ENCODE measurements at places on chromosomes 2 and 18.

GRCh38 chr2:43319541-43319940, 93.1 kb upstream of the ZFP36L2 start:
- DNase-seq, result no peak

DNA sequence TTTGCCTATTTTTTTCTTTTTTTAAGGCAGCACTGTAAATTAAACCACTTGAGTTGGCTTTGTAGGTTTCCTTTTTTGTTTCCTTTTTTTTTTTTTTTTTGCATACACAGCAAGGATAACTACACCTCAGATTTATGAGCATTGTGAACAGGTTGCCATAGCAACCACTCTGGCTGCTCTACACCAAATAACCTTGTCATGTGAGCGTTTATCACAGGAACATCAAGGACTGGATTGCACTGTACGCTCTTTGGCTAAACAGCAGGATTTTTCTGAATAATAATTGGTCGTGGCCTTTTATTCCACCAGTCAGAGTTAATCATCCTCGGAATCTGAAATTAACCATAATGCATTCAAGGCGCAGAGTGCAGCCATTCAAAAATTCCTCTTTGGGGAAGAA, 199.1 kb upstream of the SLC14A2 start:
- DNase-seq, result peak; percentile 88

DNA sequence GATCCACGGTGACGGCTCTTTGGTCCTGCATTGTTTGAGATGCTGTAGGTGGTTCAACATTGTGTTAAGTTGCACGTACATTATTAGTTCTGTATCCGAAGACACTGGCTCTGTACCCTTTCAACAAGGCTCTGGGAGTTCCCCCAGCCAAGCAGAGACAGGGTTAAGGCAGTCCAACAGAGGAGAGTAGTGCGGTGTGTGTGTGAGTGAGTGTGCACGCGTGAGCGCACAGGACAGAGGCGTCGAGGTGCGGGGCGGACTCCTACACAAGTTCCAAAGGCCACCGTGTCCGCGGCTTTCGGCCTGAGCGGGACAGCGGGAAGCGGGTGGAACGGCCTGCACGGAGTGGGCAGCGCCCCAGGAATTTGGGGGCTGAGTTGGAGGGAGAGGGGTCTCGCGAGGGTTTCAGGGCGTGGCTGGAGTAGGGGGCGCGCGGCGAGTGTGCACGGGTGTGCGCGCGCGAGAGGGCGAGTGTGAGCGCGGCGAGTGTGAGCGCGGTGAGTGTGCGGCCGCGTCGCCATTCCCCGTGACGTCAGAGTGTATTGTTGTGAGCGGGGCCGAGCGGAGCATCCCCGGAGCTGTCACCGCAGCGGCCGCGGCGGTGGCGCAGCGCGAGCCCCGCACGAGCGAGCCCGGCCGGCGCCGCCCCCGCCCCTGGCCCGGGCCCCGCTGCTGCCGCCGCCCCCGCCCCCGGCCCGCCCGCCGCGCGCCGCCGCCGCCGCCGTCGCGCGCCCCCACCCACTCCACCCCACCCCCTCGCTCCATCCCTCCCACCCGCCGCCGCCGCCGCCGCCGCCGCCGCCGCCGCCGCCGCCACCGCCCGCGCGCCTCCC, at the start of gene ASXL3:
Gene ASXL3, plus strand, starts transcription at position 535 of the 833 bp plus-strand sequence. CDS start 413 bp downstream, outside the sequence.
- peak; percentile 69 for DNase-seq

GRCh38 chr2:207288628-207289027, 122.9 kb upstream of the KLF7 start:
- DNase-seq, result no peak

DNA sequence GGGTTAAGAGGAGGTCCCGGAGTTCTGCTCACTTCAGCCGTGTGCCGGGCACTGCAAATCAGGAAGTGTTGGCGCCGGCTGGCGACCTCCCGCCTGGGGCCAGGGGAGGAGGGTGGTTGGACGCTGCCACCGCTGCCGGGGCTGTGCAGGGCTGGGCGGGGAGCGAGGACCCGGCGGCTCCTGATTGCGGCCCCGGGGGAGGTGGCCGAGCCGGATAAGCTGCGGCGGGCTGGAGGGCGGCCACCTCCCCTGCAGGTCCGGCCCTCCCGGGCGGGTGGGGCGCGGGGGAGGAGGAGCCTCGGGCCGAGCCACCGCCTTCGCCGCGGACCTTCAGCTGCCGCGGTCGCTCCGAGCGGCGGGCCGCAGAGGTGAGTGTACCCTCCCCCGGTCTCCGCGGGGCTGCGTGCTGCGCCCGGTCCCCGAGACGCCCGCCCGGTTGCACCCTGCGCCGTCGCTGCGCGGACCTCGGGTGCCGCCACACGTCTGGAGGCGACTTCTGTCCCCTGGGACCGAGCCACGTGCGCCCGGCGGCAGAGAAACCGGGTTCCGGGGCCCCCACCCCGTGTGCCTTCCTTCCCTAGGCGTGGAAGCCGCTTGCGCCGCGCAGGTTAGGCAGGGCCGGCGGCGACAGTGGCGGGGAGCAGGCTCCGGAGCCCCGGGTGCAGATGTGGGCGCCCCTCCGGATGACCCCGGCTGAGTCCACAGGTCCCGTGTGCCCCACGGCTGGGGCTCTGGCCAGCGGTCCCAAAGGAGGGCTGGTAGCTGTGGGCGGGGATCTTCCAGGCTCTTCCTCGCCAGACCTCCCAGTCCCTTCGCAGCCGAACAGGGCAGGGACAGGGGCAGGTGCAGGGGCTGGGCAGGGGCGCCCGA, at the start of gene STEAP3:
Gene STEAP3, plus strand, starts transcription at position 314 of the 870 bp plus-strand sequence. CDS start 7,179 bp downstream, outside the sequence.
- DNase-seq, result peak; percentile 72

- DNase-seq, result peak; percentile 18
These were observed 347.6 kb downstream of the CTNNA2 start for GRCh38 chr2:79860228-79861058.

DNA sequence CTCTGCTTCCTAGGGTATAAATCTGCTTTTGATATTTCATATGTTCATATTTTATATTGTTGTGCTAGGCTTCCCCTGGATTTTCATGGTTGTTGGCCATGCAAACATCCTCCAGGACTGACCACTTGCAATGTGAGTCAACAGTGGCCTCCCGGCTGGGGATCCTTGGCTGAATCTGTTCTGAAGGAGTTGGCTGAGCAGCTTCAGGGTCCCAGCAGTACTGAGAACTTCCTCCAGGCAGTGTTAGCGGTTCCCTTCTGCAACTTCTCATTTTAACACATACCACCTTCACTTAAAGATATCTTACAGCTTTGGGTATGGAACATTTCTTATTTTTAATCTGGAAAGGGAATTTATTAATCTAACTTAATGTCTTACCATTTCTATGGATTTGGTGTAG, 122.1 kb downstream of the DTNB start:
- DNase-seq, result no peak

DNA sequence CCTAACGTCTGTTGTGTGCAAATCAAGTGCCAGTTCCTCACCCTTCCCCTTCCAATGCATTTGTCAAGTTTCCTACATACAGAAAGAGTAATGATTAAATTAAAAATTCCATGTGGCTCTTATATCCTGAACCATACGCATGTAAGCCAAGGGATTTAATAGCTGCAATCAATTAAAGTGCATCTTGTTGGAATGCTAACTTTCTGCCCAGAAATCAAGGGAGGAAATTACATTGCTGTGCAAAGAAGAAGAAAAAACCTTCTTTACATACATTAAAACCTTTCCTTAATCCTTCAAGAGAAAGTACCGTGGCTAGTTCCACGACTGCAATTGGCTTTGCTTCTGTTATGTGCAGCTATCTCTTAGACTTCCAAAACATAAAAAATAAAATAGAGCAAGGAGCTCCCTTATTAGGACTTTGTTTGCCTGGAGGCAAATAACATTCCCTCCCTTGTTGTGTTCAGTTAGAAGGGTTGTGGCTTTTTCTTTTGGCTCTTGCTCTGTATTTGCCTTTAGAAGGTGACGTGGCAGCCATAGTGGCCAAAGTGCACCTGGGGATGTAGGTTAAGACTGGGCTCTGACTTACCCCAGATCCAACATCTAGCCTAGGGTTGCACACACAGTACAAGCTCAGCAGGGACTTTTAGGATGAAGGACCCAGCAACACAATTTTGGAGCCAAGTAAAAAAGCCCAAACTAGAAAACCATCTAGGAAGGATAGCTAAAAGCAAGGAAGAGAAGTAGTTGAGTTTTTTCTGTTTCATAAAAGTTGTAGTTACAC, 158.3 kb downstream of the ANTXR1 start:
- no peak for DNase-seq

DNA sequence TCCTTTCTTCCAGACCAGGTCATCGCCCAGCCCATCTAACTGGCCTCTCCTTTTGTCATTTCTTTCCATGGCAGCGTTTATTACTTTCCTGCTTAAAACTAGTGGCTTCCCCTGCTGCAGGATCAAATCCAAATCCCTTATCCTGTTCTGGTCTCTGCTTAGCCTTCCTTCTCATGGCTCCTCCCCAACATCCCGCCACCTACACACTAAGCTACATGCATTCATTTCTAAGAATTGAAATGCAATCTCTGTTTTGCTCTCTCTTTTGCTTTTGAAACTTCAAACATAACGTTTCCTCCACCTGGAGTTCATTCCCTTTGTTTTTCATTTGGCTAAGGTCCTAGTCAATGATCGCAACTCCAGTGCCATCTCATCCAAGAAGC, 18.0 kb upstream of the DPP4 start:
- no peak for DNase-seq

DNA sequence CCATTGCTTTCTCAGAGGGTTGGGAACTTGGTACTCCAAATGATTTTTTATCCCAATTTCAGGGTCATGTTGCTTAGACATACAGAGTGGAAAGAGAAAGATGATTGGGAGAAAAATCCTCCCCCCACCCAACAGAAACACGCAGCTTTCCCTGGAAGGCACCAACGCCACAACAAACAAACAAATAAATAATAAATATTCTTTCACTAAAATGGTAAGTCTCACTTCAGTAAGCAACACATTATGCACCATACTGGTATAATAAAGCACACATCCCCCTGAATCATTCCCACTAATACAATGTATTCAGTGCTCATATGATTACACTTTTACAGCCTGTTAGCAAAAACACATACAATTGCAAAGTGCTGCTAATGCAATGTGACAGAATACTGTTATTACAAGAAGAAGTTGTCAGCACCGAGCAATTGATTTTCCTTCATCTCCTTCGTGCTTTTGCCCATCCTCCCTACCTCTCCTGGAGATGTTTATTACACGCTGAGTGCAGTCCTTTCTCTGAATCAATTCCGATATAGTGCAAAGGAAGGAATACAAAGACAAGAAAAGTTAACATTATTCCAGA, 359.9 kb downstream of the TXNL1 start:
- no peak for DNase-seq

- no peak for DNase-seq
These were observed 35.0 kb upstream of the PTH2R start for GRCh38 chr2:208371634-208371935.

GRCh38 chr2:166239548-166239947, 111.7 kb upstream of the SCN1A start:
- DNase-seq, result no peak

DNA sequence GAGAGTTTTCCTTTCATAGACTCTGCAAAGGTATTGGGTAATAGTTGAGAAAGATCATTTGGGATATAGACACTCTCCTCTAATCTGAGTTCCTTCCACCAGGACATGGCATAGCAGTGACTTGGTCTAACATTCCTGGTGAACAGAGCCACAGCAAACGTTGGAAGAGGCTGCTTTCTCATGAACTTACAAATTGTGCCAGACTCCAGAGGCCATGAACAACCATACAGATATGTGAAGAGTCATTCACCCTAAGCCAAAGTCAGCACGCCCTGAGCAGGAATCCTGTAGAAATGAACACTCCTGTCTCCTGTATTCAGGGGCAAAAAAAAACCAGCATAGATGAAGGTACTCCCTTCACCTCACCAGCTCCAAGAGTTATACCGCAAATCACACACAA, 152.8 kb downstream of the TMEM18 start:
- no peak for DNase-seq

DNA sequence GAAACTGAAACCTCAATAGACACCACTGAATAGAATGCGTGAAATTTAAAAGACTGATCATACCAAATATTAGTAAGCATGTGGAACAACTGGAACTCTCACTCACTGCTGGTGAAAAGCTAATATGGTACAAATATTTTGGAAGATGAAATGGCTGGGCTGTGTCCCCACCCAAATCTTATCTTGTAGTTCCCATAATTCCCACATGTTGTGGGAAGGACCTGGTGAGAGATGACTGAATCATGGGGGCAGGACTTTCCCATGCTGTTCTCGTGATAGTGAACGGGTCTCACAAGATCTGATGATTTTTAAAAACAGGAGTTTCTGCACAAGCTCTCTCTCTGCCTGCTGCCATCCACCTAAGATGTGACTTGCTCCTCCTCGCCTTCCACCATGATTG, 32.0 kb upstream of the MYCN start:
- DNase-seq, result no peak

GRCh38 chr2:133158024-133158423, 410.2 kb downstream of the NCKAP5 start:
- DNase-seq, result peak; percentile 12

DNA sequence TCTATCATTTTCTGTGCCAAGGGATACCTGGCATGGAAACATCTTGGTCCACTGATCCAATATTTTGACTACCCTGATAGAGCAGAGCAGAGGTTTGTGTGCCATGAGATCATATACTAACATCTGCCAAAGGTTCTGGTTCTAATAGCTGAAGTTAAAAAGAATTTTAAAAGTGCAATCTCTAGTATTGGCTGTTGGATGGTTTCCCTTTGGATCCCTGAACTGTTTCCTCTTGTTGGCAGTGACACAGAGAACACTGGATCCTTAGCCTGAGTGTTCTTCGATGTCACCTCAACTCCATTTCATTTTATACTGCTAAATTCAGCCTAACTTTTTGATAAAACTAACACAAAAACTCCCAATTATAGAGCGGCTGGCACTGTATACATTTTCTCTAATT, 169.3 kb upstream of the FBXO11 start:
- no peak for DNase-seq

DNA sequence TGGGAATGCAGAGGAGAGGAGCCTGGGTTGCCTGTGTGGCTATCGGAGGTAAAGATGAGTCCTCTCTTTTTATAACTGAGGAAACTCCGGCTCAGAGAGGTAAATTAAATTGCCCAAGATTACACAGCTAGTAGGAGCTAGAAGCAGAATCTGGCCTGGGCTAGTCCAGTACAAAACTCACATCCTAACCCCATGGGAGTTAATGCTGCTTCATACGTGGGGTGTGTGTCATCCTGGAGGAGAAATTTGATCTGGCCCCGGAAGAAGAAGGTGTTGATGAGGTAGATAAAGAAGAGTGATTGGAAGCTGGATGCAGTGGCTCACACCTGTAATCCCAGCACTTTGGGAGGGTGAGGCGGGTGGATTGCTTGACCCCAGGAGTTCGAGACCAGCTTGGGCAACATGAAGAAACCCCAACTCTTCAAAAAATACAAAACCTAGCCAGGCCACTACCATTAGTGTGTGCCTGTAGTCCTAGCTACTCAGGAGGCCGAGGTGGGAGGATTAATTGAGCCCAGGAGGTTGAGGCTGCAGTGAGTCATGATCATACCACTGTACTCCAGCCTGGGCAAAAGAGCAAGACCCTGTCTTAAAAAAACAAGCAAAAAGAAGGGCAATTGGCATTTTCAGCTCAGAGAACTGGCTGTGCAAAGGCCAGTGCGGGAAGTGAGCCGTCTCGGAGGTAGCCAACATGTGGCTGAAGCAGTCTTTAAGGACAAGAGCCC, 33.7 kb downstream of the CTIF start:
- DNase-seq, result no peak

- DNase-seq, result no peak
These were observed 23.1 kb upstream of the PNO1 start for GRCh38 chr2:68134554-68134953.
